ENCODE measurements at places on chromosomes 1 and 21.

- DNase-seq, result no peak
Observed at GRCh38 chr1:24103879-24104278, 8.1 kb downstream of the MYOM3 start.

GRCh38 chr1:16180291-16180824 is 24.5 kb upstream of the EPHA2 start:
- DNase-seq, result peak; percentile 10

GRCh38 chr1:8425781-8426161 is 107.9 kb downstream of the SLC45A1 start:
- no peak for DNase-seq

DNA sequence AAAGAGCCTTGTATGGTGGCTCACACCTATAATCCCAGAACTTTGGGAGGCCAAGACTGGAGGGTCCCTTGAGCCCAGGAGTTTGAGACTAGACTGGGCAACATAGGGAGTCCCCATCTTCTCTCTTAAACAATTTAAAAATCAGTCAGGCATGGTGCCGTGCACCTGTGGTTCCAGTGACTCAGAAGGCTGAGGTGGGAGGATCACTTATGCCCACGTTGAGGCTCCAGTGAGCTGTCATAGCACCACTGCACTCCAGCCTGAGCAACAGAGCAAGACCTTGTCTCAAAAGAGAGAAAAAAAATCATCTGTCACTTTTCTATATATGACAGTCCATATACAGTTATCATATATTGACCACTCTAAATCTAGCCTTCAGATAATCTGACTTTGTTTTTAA is 658.3 kb downstream of the LTN1 start:
- DNase-seq, result no peak

- no peak for DNase-seq
Observed at GRCh38 chr1:7586031-7586941, 184.8 kb upstream of the VAMP3 start.

GRCh38 chr1:87030740-87031690 is 116.6 kb downstream of the HS2ST1 start:
- DNase-seq, result no peak

- DNase-seq, result no peak
Observed at GRCh38 chr1:155910621-155911121, 478 bp downstream of the RIT1 start.

DNA sequence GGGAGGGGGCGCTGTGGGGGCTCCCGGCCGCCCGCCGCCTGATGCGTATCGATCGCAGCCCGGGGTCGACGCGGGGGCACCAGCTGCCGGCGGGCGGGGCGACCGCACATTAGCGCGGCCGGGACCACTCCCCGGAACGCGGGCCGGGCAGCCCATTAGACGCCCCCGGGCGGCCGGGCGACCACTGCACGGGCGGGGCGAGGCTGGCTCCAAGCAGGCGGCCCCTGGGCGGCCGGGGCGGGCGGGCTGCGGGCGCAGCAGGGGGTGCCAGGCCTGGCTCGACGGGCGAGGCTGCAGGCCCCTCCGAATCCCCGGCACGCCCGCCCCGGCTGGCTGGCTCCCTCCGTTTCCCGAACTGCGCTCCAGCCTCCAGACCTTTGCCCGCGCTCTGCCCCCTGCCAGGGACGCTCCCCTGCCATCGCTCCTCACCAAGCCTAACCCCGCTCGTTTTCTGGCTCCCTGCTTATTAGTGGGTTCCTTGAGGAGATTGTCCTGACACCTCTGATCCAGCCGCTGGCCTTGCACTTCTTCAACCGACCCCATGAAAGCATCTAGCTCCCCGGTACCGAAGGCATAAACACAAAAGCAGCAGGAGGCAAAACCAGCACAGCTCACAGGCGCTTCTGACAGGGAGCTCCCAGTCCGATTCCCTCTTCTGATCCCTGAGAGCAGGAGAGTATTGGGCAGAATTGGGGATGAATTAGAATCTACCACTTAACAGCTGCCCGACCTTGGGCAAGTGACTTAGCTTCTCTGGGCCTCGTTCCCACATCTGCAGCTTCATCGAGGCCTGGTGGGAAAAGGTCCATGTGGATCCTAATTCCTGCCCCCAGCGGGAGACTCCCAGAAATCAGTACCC is 92.6 kb upstream of the CASZ1 start:
- DNase-seq, result no peak

GRCh38 chr21:42665026-42665425 is 11.6 kb downstream of the PDE9A start:
- no peak for DNase-seq

DNA sequence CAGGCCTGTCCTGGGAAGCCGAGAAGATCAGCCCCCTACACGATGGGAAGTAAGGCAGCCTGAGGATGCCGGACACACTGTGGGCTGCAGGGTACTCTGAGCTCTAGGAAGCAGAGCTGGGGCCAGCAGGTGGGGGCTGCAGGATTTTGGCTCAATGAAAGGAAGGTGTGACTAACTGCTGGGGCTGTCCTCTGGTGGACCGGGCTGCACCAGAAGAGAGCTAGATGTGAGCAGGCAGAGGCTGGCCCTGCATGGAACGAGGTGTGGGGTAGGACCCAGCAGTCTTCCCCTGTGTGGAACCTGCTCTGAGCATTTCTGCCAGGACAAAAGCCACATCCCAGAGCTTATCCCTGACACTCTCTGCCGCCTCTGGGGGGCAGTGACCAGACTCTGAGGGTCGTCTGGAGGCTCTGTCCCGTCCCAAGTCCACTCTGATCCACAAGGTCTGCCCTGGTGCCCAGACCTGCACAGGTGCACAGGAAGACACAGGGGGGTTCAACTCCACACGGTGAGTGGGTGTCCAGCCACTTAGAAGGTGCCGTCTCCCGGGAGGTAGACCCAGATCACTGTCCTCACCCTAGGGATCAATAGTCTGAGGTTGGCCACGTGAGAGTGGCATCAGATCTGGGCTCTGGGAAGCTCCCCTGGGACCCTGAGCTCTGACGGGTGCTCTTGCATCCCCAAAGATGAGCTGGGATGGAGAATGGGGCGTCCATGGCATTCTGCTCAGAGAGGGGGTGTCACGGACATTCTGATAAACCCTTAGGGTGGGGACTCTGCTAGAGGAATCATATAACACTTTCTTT is 187.6 kb upstream of the VAMP3 start:
- no peak for DNase-seq
